ENCODE measurements at places on chromosomes 12 and 14.

- DNase-seq, result peak; percentile 55
Measured at GRCh38 chr12:109518820-109519665, 41.6 kb downstream of the UBE3B start.

GRCh38 chr12:20220339-20220738 lies 148.0 kb upstream of the PDE3A start:
- DNase-seq, result no peak

DNA sequence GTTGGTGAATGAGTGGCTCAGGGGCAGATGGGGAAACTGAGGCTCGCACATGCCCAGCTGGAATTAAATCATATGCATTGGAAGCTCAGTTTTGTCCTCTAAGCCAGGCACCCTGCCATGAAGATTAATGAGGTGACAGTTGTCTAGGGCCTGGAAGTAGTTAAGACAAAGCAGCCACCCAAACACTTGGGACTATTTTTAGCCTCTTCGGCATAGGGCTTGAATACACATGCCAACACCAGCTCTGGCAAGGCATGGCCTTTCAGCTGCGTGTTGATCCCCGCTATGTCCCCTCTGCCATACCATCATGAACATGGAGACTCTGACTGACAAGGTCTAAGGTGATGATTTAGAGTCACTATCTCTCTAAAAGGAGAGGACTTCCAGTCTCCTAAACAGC lies 250.2 kb downstream of the KSR2 start:
- no peak for DNase-seq

GRCh38 chr12:90504806-90505205 lies 450.2 kb downstream of the CCER1 start:
- no peak for DNase-seq

- DNase-seq, result peak; percentile 24
Measured at GRCh38 chr14:53109105-53110041, 43.8 kb downstream of the DDHD1 start.

DNA sequence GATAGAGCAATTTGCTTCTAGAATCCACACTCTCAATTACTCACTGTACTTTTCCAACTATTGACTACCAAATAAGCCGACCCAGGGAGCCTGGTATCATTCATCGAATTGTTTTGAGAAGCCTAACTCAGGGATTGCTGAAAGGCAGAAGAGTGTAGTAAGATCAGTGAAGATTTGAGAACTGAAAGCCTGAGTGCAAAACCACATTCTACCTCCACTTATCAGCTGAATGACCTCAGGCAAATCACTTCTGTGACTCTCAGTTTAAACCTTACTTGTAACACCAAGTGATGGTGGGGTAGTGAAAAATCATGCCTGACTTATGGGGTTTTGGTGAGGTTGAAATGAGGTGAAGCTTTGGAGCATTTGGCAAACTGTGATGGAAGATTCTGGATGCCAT lies 126.1 kb upstream of the MAX start:
- DNase-seq, result no peak

Data from activated CD4-positive, alpha-beta T cell treated with anti-CD3 and anti-CD28 coated beads, Interleukin-2, amount 50 U/mL, for 1 hour (primary cell).